G401 (cell line): ENCODE measurements at places on chromosomes 11 and 22. TPM values are rescaled to one million over a fixed set of nuclear protein-coding genes. Genes with fewer than 3 reads are reported as not detected.

The OR8D4 gene
- total RNA-seq: not detected in 2 replicates

The BANF1 gene
- total RNA-seq: 291 and 355 TPM in 2 replicates

The CD3E gene
- not detected in 2 replicates for total RNA-seq

The PGR gene
- not detected in 2 replicates for total RNA-seq

The MGAT3 gene
- 13.8 and 18.6 TPM in 2 replicates for total RNA-seq

The HORMAD2 gene
- 9.0 TPM in 1 of 2 replicates, not detected in the other for total RNA-seq

The EXPH5 gene
- 3.6 and 6.5 TPM in 2 replicates for total RNA-seq

The OR52R1 gene
- total RNA-seq: not detected in 2 replicates

The PAX6 gene
- total RNA-seq: 2.7 and 3.8 TPM in 2 replicates

The SCO2 gene
- 4.9 and 6.8 TPM in 2 replicates for total RNA-seq

The CFAP300 gene
- not detected in 2 replicates for total RNA-seq
